ENCODE measurements at places on chromosomes 16 and 17.

DNA sequence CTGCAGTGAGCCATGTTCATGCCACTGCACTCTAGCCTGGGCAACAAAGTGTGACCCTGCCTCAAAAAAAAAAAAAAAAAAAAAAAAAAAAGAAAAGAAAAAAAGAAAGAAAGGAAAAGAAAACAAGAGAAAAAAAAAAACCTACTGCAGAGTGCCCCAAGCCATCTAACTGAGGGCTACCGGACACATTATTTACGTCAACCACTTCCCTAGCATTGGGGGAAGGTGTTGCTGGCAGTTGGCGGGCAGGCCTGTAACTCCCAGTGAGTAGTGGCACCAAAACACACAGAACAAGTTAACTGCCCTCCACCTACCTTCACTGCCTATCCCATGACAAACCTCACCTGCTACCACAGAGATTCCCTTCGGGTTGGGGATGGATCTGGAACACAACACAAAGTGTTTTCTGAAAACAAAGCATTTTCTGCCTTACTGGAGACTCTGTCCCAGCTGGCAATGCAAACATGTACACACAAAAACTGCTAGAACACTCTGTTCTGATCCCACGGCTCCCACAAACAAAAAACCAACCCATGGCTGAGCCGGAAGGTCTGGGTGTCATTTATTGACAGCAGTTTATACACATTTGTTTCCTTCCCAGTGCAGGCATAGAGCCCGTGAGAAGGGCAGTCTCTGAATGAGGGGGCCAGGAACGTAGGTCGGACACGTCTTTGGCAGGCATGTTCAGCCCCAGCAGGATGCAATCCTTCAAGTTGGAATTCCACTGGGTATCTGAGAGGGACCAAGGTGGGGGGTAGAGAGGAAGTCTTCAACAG, 11.0 kb downstream of the PHB1 start:
- no peak for DNase-seq

GRCh38 chr16:14007450-14007849, 63.7 kb upstream of the MRTFB start:
- DNase-seq = no peak

- DNase-seq = no peak
Measured at GRCh38 chr17:57782062-57782490, 37.0 kb upstream of the CCDC182 start.

GRCh38 chr17:82278786-82279391, 5.4 kb upstream of the CSNK1D start:
- DNase-seq = no peak

DNA sequence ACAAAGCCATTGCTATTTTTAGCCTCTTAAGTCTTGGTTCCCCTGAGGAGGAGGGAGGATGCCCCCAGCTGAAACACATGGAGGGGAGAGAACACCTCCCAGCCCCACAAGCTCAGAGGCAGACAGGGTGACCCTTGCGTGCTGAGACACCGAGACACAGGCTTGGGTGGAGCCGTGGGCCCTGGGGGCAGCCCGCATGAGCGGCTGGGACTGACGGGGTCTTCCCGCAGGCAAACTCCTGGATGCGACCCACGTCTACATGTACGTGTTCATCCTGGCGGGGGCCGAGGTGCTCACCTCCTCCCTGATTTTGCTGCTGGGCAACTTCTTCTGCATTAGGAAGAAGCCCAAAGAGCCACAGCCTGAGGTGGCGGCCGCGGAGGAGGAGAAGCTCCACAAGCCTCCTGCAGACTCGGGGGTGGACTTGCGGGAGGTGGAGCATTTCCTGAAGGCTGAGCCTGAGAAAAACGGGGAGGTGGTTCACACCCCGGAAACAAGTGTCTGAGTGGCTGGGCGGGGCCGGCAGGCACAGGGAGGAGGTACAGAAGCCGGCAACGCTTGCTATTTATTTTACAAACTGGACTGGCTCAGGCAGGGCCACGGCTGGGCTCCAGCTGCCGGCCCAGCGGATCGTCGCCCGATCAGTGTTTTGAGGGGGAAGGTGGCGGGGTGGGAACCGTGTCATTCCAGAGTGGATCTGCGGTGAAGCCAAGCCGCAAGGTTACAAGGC, 9.8 kb downstream of the SLC16A3 start:
- peak; percentile 47 for DNase-seq

GRCh38 chr16:80974649-80975376, 31.9 kb downstream of the CMC2 start:
- DNase-seq = no peak

DNA sequence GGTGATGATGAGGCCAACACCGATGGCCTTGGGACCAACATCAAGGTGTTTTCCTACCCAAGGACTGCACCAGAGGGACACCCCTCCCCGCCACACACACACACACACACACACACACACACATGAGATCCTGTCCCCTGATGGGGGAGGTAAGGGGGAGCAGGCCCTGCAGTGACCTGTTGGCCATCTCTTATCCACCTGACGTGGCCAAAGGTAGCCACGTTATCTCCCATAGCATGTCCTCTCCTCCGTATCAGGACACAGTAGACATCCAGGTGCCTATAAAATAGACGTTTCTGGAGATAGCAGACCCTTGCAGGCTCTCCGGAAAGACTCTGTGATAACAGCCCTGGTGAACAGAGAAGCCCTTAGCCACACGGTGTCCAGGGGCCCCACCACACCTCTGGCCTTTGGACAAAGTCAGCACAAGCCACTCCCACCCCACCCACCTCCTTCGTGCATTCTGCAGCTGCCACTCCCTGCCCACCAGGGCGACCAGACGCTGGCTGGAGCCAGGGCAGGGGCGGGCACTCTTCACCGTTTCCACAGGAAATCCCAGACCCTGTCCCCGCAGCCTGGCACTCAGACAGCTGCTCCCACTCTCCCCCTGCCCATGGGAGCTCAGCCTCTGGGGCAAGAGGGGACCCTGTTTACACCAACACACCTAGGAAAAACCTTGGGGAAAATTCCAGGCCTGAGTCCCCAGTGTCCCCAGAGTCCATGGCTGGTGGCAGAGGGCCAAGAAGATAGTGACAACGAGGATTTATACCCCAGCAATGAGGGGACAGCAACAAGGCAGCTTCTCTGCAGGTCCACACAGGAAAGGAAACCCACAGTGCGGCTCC, 15.4 kb upstream of the ENPP7 start:
- DNase-seq = no peak

DNA sequence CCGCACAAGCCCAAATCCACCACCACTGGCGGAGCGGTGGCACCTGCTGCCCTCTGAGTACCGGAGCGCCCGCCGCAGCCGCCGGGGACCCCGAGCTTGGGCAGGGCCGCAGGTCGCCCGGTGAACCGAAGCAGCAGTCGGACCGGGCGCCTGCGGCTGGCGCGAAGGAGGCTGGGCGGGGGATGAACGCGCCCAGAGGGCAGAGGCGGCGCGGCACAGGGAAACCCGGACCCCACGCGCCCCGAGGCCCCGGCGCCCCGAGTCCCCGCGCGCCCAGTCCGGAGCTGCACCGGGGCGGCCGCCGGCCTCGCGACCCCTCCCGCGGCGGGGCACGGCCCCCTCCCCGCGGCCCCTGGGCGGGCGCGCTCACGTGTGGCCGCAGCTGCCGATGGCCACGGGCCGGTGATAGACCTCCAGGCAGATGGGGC, 393 bp downstream of the RNF166 start:
- no peak for DNase-seq

DNA sequence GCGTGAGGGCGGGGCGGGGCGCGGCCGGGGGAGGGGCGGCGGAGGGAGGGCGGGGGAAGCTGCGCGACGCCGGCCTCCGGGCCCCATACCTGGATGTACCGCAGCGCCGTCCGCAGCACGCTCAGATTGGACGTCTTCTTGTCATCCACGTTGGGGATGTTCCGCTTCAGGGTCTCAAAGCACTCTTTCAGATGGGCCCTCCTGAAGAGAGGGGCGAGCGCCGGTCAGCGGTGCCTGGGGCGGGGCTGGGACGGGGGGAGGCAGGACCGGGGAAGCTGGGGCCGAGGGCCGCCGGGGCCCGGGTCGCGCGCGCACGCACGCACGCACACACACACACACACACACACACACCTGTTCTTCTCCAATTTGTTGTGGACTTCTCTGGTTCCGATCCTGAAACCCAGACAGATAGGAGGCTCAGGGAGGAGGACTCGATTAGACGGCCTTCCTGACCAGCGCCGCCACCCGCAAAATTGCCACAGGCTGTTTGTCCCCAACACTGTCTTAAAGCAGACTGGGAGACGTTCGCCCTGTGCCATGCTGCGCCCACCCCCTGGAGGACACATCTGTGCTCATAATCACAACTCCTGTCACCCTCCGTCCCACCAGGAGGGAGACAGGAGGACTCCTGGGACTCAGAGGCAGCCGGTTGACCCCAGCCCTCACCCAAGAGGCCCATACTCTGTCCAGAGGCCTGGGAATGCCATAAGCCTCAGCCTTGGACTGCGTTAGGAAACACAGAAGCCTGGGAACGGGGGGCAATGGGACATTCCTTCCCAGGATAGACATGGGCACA, 6.7 kb downstream of the MNT start:
- DNase-seq = no peak

DNA sequence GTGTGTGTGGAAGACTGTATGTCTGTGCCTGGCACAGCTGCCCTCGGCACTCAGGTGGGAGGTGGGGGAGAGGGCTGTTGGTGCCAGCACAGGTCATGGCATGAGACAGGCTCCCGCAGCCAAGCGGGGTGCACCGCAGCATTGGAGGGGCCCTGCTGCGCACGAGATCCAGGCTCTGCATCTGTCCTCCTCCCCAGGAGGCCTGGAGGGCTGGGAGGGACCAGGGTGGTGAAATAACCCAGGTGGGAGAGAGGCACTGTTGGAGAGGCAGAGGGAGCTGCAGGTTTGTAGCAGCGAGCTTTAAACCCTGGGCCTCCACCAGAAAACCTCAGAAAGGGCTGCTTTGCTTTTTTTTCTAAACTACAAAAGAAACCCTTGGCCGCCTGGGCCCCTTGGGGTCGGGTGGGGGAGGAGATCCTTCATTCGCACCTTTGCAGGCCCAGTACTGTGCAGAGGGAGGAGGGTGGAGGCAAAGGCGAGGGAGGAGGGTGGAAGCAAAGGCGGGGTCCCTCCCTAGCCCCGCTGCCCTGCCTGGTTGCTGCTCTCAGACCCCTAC, 241.7 kb downstream of the SEC14L1 start:
- DNase-seq = no peak

GRCh38 chr17:9790889-9791876, at the start of gene DHRS7C:
DHRS7C (minus strand) TSS chr17:9791592; CDS start chr17:9791284, 308 bp downstream.
- DNase-seq = no peak

GRCh38 chr16:11627822-11628457, 40.3 kb upstream of the SNN start:
- DNase-seq = no peak

DNA sequence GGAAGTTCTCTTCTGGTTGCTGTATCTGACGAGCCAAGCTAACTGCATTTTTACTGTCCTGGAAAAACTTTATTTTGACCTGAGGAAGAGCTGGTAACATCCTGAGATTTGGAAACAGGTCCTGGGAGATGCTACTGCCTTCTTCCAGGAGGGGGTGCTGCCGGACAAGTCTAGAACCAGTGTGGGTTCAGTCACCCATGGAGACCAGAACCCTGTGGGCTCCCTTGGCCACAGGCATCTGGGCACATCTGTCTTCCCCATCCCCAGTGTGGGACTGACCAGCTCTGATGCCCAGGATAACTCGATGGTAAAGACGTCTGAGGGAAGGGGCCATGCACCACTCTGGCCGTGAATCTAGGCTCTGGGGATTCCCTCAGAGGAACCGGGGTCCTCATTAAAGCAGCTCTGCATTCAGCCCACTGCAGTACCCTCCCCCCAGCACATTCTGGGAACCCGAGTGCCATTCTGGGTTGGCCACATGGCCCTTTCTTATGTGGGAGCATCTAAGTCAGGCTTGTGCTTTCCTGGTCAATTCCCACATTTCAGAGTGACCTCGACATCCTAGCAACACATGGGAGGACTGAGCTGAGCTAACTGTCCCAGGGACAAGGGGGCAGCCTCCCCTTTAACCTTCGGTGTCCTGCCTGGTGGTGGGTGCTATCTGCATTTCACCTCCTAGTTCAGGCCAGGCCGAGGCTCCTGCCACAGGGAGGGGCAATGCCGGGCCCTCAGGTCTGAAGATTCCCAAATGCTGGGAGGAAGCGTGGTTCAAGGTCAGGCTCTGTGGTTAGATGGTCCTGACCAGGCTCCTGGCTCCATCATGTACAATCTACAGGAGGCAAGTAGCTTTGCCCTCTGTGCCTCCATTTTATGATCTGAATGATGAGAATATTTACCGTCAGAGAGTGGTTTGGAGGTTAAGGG, 6.4 kb downstream of the C16orf86 start:
- peak; percentile 32 for DNase-seq

DNA sequence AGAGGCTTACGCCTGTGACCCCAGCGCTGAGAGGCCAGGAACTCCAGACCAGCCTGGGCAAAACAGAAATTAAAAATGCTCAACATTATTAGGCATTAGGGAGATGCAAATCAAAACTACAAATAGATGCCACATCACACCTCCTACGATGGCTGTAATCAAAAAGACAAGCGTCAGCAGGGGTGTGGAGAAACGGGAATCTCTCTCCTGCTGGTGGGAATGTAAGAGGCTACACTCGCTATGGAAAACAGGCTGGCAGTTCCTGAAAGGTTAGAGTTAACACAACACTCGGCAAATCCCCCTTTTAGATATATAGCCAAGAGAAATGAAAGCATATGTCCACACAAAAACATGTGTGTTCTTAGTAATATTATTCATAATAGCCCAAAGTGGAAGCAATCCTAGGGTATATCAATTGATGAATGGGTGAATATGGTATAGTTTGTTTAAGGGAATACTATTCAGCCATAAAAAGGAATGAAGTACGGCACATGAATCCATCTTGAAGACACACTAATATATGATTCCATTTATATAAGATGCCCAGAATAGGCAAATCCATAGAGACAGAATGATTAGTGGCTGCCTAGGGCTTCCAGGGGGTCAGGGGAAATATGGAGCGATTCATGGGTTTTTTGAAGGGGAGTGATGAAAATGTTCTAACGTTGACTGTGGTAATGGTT, 1.8 kb upstream of the NPRL3 start:
- no peak for DNase-seq

- DNase-seq = no peak
Measured at GRCh38 chr17:41512546-41513167, 6.0 kb downstream of the KRT15 start.

DNA sequence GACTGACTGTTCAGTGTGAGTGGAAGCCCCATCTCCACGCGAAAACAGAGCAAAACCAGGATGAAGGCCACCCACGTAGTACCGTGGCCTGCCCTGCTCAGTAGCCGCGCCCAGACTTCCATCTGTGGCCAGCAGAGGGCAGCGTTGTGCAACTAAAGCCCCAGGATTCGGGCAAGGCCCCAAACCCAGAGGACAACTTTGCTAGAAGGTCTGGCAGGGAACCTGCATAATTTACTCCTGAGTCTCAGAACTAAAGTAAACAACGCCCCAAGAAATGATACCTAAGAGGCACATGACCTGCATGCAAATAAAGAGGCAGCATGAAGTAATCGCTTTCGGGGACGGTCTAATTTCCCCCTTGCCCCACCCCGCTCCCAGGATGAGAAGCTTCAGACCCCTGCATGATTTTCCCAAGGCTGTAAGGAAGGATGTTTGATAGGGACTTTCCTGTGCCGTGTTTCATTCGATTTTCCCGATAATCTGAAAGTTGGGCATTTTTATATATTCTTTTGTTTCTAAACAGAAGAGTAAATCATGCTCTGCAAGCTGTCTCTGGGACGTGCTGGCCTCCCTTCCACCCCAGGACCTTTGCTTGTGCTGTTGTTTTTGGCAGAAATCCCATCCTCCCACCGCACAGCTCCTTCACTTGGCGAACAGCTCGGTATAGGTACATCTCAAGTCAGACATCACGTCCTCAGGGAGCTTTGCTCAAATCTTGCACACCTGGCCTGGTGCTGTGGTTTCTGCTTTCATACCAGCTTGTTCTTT, 18.6 kb downstream of the HSBP1 start:
- peak; percentile 54 for DNase-seq
